ENCODE measurements at places on chromosomes 5 and 9.
A peak's percentile ranks its signal among the peaks of the same experiment; 100 is the strongest.

GRCh38 chr9:110744715-110745384, 76.3 kb downstream of the MUSK start:
- peak; percentile 99 for DNase-seq

DNA sequence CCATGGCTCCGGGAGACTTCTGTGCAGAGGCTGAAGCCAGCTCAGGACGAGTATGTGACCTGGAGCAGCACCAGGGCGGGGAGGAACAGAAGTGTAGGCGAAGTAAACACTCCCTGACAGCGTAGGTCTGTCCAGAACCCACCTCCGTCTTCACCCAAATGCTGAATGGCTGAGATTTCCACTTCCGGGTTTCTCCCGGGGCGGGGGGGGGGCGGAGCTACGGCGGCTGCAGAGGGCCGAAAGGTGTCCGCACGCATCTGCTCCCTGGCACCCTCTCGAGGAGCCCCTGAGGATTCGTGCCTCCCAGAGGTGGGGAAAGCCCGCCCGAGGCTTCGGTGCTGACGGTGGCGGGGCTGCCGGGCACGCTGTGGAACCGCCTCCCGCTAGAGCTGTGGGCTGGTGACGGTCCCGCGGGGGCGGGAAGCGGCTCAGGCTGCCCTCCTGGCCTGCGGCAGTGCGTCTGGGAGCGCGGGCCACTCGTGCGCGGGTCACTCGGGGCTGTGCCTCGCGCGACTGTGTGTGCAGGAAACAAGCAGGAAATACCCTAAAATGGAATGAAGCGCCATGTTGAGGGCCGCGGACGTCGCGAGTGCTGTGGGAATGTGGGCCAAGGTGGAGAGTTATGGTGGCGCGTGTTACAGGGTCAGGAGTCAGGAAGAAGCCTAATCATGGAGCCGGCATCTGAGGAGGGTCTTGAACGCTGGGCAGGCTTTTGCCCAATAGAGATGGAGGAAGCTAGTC, 1425.4 kb downstream of the FOXD4L5 start:
- DNase-seq = no peak

DNA sequence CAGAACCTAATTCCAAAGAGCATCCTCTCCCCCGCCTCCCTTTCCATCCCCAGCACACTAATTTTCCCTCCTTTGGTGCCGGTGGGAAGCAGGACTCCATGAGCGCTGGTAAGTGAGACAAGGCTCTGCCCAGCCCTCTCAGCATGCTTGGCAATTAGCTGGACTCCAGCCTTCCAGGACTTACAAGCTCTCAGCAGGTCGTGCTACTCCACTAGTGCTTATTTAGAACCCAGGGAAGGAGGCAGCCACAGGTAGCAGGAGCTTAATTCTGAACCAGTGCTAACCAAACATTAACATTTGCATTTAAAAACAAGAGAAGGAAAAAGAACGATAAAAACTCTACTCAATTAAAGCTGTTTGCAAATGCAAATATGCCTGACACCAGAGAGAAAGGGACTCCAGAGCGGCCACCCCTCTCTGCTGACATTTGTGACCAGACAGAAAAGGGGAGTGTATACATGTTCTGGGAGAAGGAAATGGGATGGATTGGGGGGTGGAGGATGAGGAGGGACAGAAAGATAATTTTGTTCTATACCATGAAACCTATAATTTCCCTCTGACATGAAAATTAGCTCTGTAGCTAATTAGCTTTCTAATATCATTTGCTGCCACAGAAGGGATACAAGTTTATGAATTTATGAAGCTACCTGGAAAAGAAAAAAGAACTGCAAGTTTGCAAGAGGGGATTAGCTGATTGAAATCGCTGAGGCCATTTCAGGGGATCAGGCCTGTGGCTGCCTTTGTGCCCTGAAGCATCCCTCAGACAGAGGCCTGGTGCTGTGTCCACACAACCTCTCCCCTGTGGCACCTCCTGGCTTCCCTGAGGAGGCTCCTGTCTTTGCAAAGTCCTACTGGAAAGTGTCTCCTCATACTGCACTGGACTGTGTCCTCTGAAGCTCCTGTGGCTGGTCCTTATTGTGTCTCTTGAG, 266.3 kb downstream of the SEC61B start:
- DNase-seq = no peak

DNA sequence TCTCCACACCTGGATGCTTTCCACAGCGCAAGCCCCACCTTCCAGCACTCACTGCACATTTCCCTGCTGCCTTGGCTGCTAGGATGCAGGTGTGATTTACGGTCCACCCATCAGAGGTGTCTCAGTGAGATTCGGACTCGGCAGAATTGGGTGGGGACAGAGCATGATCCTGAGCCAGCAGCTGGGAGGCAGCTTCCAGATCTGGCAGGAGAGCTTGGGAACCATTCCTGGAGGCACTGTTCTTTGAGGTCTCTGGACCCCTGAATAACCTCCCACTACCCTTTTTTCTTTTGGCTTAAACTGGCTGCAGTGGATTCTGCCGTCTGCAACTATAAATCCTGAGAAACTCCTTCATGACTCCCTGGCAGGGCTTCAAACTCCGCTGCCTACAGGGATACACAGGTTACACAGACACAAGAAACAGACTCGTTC, 99.6 kb upstream of the PHYKPL start:
- no peak for DNase-seq

DNA sequence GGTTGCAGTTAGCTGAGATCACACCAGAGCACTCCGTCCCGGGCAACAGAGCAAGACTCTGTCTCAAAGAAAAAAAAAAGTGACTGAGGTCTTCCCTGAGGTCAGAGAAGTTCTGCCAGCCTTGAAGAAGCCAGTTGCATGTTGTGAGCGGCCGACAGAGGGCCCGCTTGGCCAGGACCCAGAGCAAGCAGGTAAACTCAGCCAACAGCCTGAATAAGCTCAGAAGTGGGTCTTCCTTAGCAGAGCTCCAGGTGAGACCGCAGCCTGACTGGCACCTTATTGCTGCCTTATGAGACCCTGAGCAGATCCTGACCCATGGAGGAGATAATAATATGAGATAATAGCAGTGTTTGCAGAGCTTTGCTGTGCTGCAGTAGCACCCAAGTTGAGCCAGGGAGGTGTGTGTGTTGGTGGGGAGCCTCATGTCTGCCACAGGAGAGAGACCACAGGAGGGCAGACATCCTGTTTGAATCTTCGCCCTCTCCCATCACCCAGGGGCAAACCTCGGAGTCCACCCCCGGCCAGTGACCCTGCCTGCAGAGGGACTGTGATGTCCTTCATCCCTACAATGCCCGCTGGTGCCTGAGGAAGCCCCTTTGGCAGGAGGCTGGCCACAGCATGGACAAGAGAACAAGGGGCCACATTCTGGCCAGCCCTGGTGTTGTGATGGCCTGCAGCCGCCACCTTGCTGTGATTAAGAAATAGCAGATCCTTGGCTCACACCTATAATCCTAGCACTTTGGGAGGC, 10.8 kb upstream of the BARX1 start:
- DNase-seq = no peak

DNA sequence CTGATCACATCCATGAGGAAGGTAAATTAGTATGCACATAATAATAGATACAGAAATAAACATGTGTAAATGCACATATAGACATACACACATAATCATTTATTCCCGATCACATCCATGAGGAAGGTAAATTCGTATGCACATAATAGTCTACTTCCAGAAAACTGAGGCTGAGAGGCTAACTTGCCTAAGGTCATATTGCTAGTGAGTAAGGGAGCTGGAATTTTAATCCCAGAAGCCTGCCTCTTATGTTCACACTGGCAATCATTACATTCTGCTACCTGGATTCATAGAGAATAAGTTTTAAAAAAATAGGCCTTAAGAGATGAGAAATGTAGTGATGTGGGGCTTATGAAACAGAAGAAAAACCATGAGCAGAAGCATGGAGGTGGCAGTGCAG, 716.3 kb downstream of the BRINP1 start:
- no peak for DNase-seq

GRCh38 chr9:135963938-135964337, 2.8 kb upstream of the UBAC1 start:
- no peak for DNase-seq

DNA sequence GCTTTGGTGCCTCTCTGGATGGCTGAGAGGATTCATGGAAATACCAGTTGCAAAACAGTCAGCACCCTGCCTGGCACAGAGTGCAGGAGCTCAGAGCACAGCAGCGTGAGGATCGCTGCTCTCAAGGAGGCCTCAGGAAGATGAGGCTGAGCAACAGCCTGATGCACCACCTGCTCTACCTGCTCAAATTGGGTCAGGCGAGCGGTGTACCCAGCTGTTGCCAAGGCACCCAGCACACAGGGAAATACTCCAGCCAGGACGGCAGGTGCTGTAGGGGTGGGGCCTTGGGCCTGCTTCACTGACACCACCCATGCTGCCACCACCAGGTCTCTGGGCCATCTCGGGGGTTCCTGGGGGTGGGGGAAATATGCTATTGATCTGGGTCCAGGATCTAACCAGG, 4.3 kb downstream of the EEIG1 start:
- DNase-seq = no peak

DNA sequence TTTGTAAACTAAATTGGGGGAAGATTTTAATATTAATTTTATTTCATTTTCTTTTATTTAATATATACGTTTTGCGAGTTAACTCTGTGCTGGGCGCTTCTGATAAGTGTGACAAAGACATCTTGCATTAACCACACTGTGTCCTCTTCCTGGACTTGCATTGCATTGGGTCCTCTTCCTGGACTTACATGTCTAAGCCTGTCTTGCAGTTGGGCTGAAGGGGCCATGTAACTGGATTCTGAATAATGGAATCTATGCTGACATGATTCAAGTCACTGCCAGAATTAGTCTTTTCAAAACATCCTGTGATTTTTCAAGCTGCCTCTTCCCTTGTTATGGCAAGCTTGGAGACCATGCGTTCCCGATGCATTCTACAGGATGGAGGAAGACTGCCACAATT, 122.6 kb downstream of the TRIM32 start:
- DNase-seq = no peak

DNA sequence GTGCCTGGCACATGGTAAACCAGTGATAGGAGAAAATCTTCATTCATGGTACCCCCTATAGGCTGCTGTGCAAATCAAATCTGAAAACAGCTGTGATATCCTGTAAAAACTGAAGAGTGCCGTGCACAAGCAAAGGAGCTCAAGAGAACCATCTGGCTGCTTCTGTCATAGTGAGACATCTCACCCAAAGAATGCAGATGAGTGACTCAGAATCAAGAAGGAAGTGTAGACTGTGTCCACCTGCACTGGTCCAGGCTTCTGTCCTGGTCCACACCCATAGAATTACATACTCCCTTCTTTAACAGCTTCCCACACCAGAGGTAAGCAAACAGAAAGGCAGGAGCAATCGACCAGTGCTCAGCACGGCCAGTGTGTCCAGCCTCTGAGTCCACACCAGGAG, 195.9 kb downstream of the ASTN2 start:
- DNase-seq = no peak

DNA sequence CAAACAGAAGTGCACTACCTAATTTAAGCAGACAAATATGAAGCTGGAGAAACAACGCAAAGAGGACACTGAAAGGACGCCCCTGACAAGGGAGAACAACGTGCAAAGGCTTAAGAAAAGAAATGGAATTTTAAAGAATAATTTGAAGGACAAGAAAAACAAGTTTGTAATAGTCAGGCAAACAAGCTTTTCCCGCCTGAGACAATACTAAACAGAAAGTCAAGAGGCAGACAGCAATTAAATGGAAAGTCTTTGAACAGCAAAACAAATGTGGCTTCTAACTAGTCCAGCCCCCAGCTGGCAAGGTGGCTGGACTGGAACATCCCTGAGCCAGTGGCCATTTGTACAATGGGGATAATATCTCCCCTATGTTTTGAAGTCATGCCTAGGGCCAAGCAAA, 63.3 kb downstream of the SIL1 start:
- no peak for DNase-seq

GRCh38 chr5:37448941-37449340, 69.8 kb downstream of the WDR70 start:
- DNase-seq = no peak

GRCh38 chr5:144467792-144468191, 297.1 kb downstream of the KCTD16 start:
- DNase-seq = peak; percentile 23

DNA sequence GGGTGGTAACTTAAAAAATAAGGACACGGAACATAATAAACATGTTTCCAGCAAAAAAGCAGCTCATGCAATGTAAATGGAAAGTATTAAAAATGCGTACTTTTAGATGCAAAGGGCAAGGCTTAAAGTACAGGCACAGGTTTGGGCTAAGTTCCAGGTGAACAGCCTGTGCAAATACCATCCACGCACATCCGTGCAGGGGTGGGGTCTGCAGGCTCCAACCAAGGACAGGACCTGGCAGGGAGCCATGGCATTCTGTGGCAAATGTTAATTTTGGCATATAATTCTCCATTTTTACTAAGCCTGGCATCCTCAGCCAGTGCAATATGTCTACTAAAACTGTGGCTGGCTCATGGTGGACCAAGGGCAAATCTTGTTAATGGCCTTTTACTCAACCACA, 365.8 kb upstream of the DAP start:
- DNase-seq = no peak

DNA sequence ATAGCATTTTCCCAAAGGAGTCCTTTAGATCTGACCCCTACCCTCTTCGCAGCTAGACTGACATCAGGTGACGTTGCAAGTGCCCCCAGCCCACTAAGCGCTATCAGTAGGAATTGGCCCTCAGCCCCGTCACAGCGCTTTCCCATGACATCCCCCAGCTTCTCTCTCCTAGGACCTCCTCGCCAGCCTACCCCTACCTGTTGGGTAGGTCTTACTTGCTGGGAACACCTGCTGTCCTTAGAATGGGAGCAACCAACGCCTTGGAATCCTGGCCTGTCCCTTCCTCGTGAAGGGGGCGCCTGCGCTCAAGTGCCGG, 584 bp upstream of the PIP5K1B start:
- no peak for DNase-seq

DNA sequence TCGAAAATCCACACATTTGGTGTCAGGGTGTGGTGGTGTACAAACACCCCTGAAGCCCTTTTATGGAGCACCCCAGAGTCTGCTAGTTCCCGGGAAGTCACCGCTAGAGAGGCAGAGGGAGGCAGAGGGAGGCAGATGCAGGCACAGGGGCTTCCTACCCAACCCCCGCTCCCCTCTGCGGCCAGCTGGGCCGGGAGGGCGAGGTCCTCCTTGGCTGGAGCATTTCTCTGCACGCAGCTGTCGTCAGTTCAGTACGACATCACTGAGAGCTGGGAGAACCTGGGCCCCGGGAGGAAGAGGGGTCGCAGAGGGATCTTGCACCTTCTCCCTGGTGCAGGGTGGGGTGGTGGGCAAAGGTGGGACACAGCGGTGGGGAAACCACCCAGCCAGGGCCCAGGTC, 15.8 kb upstream of the UBAC1 start:
- no peak for DNase-seq

DNA sequence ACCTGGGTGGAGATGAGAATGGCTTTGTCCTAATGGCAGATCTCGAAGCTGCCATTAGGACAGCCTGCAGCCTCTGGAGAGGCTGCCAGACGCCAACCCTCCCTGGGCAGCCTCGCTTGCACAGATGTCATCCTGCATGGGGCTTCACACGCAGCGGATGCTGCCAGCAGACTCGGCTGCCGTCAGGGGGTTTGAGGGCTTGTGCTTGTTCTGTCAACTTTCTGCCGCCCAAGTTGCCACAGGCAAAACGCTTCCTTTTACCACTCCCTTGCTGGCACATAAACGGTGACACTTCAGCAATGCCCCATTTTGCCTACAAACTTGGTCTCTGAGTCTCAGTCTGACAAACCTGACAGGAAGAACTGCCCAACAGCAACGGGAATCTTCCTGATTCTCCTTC, 24.7 kb downstream of the DAP start:
- DNase-seq = no peak

- no peak for DNase-seq
Measured at GRCh38 chr5:42514754-42515153, 91.5 kb downstream of the GHR start.
